ENCODE measurements at places on chromosomes 13 and 19.

DNA sequence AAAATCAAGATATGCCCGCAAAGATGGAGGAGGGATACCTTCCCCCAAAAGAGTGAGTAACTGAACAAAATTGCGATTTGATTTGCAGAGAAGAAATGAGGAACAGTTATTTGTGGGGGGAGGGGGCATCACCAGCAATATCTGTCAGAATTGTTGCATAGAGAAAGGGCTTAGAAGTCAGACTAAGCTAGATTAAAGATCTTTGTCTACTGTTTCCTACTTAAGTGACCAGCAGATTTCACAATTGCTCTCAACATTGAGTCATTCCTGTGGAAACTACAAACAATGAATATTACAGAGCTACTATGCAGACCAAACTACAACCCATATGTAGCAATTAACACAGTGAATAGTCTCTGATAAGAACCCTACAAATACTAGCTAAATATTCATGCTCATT lies 27.4 kb downstream of the FPR3 start:
- DNase-seq: no peak

- DNase-seq: no peak
Observed at GRCh38 chr19:35126624-35126959, 8.3 kb downstream of the LGI4 start.

GRCh38 chr19:19040417-19040816 lies 7.0 kb downstream of the ARMC6 start:
- DNase-seq: no peak

- no peak for DNase-seq
Observed at GRCh38 chr13:100646030-100646673, 28.4 kb downstream of the TMTC4 start.

GRCh38 chr19:4588291-4588761 lies 28.8 kb upstream of the SEMA6B start:
- no peak for DNase-seq

- no peak for DNase-seq
Observed at GRCh38 chr13:87827479-87827878, 156.3 kb downstream of the SLITRK5 start.

DNA sequence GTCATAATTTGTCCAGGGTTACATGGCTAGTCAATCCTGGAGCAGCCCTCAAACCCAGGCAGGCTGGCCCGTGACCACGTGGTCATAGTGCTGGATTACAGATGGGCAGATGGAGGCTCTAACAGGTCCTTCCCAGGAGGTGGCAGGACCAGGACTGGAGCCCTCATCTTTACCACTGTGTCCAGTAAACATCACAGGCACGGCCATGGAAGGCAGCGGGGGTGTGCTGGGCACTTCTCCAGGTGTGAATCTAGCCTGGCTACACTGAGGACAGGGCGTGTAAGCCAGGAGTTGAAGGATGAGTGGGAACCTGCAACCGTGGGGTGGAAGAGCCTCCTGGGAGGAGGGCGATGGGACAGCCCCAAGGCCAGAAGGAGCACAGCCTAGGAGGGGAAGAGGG lies 6.1 kb downstream of the CIC start:
- DNase-seq: no peak

GRCh38 chr13:36131222-36131930 lies at the start of gene DCLK1:
Gene DCLK1 (minus strand): TSS chr13:36131382.
- no peak for DNase-seq

- no peak for DNase-seq
Observed at GRCh38 chr13:114285166-114285808, 3.9 kb downstream of the UPF3A start.

GRCh38 chr13:20826843-20827560 lies 53.2 kb upstream of the EEF1AKMT1 start:
- no peak for DNase-seq

DNA sequence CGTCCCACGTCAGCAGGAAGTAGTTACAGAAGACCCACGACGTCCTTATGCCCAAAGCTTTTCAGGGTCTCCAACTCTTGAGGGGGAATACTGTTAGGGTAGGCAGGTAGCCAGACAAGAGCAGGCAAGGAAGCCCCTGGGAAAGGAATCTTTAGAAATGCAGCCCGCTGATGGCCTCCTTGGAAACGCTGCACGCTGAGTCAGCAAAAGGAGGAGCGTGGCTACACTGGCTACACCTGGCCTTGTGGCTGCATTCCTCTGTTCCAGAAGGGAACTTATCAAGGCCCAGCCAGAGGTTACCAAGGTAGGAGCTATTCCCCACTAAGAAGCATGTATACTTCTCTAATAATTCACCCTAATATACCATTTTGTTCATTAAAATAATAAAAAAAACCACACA lies 2.0 kb downstream of the ERVV-1 start:
- DNase-seq: no peak

GRCh38 chr19:4429256-4429655 lies 26.8 kb downstream of the CHAF1A start:
- DNase-seq: no peak

DNA sequence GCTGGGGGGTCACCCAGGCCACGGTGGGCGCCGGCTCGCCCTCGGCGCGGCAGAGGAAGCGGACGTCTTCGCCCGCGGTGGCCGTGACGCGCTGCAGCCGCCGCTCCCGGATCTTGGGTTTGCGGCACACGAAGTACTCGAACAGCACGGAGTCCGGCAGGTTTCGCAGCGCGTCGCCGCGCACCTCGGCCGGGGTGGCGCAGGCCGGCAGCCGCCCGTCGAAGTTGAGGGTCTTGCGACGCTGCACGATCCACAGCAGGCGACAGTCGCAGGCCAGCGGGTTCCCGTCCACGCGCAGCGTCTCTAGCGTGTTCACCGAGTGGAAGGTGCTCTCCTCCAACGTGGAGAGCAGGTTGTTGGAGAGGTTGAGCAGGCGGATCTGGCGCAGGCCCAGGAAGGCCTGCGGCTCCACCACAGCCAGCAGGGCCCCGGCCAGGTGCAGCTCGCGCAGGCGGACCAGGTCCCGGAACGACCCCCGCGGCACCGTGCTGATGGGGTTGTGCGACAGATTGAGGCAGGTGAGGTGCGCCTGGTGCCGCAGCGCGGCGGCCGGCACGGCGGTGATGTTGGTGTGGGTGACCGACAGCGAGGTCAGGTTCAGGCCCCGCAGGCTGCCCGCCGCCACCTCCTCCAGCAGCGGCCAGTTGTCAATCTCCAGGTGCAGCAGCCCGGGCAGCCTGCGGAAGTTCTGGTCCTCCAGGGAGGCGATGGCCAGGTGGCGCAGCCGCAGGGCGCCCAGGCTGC lies 8.6 kb upstream of the PEAK3 start:
- DNase-seq: no peak

DNA sequence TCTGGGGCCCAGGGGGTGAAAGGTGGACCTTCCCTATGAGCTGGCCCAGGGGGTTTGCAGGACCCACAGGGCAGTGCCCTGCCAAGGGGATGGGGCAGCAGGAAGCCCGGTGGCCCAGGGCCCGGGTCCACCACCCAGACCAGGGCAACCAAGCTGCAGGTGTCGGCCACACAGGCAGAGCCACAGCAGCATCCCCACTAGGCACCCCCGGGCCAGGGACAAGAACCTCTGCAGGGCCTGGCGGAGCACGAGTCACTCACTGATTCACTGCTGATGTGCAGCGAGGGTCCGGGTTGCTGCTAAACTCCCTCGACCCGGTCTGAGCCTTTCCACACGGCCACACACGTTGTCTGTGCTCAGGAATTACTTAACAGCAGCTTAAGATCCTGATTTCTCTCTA lies 8.8 kb downstream of the FZR1 start:
- DNase-seq: no peak

GRCh38 chr19:53621885-53622740 lies 9.7 kb upstream of the DPRX start:
- DNase-seq: no peak

DNA sequence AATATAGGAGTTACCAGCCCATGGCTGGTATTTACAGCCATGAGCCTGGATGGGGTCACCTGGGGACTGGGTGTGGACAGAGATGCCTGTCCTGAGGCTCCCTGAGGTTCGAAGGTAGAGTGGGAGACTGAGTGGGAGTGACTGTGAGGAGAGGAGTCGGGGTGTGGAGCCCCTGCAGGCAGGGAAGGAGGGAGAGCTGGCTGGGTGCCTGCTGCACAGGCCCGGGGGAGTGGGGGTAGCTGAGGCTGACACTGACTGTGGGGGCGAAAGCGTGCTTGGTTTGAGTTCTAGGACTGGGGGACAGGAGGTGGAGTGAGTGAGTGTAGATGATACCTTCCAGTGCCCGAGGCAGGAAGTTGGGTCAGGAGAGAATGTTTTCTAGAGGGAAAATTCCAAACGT lies 7.1 kb downstream of the RAB11B start:
- no peak for DNase-seq

DNA sequence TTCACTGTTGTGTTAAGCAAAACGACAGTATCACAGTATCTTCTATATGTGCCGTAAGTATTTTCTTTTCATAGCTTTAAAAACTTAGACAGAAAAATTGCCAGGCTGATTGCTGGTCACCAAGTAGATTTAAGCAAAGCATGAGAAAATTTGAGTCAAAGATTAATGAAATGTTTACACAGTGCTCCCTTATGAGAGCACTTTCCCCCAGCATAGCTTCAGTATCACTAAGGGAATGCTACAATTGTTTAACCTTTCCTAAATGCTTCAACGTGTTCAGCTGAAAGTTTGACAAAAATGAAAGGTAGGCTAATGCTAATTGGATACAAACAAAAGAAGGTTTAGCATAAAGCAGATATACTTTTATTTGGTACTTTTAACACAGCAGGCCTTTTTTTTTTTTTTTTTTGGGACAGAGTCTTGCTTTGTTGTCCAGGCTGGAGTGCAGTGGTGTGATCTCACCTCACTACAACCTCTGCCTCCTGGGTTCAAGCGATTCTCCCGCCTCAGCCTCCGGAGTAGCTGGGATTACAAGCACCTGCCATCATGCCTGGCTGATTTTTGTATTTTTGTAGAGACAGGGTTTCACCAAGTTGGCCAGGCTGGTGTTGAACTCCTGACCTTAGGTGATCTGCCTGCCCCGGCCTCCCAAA lies 23.4 kb downstream of the PCCA start:
- no peak for DNase-seq

- no peak for DNase-seq
Observed at GRCh38 chr19:43460362-43461016, 4.9 kb downstream of the LYPD3 start.

- DNase-seq: no peak
Observed at GRCh38 chr19:41646589-41647204, 19.8 kb upstream of the CEACAM4 start.

DNA sequence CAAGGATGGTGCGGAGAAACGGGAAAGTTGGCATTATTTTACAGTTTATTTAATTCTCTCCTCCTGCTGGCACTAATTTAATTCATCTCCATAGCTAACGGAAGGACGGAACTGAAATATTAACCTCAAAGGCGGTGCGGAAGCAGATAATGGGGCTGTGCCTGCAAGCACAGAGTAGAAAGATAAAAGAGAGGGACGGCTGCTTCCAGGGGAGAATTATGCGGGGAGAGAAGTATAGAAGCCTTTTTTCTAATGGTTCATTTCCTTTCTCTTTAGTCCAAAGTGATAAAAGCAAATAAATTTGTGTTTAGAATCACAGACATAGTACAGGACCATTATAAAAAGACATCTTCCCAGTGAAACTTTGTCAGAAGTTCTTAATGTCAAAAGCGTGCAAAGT lies 34.5 kb upstream of the UQCRFS1 start:
- DNase-seq: no peak

DNA sequence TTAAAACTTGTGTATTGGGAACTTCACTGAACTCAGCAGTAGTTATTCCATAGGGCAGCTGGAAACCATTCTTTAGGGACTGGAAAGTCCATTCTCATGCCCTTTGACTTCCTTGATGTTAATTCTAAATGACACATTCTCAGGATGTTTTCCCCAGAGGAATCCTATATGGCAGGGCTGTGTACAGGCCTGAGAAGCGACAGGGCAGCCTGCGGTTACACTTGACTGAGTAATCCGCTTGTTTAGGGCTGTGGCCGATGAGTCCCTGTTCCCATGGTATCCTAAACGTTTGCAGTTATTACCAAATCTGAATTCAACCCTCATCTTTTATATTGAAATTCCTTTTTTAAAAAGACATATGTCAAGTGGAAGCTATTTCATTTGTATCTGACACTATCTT lies 83.5 kb downstream of the COL4A2 start:
- DNase-seq: no peak

DNA sequence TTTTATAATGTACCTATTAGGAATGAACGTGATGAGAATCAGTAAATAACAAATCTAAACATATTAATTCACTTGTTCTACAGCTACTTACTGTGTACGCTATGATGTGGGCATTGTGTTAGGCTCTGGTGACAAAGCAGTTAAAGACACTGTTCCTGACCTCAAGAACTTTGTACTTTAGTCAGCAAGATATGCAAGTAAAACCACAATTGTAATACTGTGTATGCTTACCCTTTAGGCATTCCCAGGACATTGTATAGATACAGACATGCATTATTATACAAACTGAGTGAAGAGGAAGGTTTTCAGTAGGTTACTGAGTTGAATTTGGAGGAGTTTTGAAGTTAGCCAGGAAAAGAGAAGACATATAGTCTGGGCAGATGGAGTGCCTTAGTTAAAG lies 435.8 kb downstream of the HS6ST3 start:
- no peak for DNase-seq

DNA sequence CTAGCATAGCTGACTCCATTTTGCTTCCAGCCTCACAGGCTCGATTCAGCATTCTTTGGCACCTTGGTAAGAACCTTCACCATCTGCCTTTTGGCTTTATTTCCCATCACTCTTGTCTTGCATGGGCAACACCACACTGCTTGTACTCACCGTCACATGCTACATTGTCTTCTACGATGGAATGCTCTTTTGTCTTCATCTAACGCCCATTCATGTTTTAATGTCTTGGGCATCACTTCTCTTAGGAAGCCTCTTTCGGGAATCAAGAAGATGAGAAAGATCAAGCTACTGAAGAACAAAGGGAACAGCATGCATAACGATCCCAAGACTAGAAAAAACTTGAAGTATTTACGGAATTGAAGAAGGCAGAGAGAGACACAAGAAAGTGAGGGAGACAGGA lies 5.7 kb upstream of the RPL21 start:
- DNase-seq: no peak

DNA sequence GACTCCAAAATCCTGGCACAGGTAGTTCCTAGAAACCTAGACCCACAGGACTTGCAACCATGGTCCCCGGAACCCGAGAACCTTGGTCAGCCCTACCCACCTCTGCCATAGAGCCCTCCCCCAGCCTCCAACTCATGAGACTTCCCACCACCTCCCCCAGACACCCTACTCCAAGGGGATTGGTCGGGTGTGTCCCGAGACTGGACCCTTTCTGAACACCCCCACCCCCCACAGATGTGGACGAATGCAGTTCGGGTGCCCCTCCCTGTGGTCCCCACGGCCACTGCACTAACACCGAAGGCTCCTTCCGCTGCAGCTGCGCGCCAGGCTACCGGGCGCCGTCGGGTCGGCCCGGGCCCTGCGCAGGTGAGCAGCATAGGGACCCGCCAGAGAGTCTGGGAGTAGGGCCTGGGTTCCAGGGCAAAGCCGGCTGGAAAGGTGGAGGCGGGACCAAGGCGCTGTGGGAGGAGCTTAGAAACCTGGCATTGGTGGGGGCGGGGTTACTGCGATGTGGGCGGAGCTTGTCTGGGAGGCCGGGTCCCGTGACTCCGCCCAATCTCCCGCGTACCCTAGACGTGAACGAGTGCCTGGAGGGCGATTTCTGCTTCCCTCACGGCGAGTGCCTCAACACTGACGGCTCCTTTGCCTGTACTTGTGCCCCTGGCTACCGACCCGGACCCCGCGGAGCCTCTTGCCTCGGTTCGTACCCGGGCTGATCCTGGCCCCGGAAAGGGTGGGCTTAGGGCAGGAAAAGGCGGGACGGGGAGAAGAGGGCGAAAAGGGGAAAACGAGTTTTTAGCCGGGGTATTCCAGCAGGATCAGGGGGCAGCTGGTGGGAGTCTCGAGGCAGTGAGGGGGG lies 11.9 kb downstream of the LTBP4 start:
- DNase-seq: no peak

Measured in LoVo (cell line).